Fibroblast of upper back skin (primary cell): ENCODE measurements at places on chromosomes 11 and 22.

DNA sequence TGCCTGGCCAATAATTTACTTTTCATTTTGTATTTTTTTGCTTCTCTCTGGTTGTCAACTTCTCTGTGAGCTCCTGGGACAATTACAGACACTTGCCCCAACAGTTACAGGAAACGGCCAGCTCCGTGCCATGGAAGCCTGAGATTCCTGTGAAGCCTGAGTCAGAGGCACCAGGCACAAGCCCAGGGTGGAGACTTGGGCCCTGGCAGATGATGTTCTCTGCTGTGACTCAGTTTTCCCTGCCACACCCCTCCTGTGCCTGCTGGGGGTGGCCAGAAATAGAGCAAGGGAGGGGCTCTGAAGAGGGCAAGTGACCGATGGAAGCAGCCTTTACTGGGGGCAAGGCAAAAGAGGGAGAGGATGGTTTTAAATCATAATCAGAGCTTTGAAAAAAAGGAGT lies 4.9 kb downstream of the ATP5MGL start:
- DNase-seq: peak; percentile 80

GRCh38 chr22:42991010-42991651 lies 23.8 kb downstream of the PACSIN2 start:
- peak; percentile 87 for DNase-seq

- peak; percentile 47 for DNase-seq
Observed at GRCh38 chr11:2929950-2930703, 907 bp upstream of the PHLDA2 start.

DNA sequence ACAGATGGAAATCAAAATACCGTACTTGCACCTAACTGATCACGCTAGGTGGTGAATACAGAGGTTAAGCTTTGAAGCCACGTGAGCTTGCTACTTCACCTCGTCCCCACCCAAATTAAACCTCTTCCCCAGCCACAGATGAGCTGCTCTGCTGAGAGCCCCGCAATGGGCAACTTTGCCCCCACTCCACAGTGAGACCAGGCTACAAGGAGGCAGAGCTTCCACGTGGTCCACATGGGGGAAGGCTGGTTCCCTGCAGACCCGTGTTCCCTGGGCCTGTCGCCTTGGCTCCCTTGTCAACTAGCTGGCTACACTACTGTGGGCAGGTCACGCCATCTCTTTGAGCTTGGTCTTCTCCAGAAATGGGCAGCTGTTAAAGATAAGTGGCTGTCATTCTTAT lies 10.9 kb downstream of the CD5 start:
- DNase-seq: no peak

DNA sequence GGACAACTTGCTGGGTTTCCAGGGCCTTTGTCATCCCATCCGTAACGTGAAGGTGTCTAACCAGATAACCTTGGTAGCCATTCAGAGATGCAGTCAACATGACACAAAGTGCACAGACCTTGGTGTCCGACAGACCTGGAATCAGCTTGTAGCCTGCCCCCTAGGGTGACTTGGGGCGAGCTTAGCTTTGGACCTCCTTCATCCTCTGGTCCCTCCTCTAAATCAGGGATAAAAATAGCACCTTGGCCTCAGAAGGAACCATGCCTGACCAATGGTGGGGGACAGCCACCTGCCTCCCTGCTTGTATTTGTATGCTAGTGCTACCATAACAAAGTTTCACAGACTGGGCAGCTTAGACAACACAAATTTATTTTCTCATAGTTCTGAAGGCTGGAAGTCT lies 3.7 kb downstream of the SNRPD3 start:
- no peak for DNase-seq

DNA sequence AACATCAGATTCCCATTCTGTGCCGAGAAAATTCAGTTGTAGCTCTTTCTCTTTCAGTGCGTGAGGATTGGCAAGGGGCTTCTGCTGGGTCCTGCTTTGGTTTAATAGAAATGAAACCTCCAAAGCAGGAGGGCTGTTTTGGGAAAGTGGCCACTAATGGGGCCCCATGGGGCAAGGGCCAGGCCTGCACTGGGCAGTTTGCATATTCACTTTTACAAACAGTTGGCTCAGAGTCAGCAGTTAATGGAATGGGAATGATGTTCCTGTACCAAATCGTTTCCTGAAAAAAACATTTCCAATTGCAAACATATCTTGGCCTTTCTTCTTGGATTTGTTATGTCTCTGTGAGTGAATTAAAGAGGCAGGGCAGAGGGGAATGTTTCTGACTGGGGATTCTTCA lies 92.1 kb downstream of the PARVA start:
- DNase-seq: peak; percentile 49

DNA sequence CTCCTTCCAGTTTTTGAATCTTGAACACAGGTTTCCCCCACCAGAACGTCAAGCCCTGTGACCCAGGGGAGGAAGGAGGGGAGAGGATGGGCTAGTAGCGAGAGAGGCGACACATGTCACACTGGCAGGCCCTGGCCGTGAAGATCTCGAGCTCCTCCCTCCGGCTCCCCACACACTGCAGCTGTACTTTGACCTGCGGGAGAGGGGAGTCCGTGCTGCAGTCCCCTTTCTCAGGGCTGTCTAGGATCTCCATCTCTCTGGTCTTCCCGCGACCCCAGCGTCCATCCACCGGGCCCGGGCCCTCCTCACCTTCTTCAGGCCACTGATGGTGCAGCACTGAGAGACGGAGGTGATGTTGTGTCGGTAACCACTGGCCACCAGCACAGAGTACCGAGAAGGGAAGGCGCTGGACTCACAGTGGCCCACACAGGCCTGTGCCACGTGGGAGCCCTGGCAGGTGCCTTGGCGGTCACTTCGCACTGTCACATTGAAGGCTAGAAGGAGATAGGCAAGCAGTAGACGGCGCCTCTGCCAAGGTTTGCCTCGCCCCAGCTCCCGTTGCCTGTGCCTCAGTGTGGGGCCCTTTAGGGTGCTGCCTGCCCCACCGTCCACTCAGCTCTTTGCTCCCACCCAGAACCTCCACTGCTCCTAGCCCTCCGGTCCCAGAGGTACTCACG lies 873 bp downstream of the GPHA2 start:
- no peak for DNase-seq

DNA sequence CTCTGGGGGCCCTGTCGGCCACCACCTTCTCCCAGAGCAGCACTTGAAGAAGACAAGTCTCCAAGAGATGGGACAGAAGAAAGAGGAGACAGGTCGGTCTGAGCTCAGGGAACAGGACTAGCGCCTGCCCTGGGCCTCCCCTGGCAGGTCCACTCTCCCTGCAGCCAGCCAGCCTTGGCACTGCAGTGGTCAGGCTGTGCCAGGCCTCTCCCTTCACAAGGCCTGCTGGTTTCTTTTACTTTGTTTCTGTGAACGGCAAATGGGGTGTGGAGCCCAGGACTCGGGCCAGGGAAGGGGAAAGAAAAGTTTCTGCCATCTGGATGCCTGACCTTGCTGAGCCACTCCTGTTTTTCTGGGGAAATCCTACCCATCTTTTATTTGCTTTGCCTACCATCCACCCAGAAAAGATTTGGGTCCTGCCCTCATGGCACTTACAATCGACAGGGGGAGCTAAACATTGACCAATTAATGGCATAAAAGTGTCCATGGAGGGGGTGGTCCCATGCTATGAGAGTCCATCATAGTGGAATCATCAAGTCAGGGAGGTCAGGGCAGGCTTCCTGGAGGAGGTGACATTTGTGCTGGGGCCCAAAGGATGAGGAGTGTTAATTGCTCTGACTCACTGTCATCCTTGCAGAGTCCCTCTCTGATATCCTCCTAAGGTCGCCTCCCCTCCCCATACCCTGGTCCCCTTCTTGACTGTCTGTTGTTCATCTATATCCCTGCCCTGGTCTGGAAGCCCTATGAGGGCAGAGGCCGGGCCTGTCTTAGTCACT lies 65.2 kb downstream of the NFAM1 start:
- DNase-seq: no peak

GRCh38 chr11:11171854-11172253 lies 181.2 kb downstream of the CSNK2A3 start:
- peak; percentile 52 for DNase-seq

- no peak for DNase-seq
Observed at GRCh38 chr11:131622193-131622592, 251.8 kb downstream of the NTM start.

GRCh38 chr22:37792494-37792893 lies 15.2 kb upstream of the GCAT start:
- DNase-seq: no peak

DNA sequence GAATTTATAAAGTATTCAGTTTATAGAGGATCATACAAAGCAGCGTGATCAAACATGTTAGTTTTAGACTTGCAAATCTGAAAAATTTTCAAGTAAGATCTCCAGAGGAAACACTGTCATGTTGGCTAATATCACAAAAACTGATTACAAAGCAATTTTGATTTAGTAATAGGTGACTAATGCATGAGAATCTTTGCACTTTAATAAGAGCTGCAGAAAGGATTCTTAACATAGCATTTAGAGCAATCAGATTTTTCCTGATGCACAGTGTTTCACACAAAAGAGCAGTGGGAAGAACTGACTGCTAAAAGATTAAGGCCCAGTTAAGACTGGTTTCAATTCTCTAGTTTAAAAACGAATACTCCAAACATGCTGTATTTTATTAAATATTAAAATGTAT lies 321.2 kb downstream of the GUCY1A2 start:
- peak; percentile 81 for DNase-seq

DNA sequence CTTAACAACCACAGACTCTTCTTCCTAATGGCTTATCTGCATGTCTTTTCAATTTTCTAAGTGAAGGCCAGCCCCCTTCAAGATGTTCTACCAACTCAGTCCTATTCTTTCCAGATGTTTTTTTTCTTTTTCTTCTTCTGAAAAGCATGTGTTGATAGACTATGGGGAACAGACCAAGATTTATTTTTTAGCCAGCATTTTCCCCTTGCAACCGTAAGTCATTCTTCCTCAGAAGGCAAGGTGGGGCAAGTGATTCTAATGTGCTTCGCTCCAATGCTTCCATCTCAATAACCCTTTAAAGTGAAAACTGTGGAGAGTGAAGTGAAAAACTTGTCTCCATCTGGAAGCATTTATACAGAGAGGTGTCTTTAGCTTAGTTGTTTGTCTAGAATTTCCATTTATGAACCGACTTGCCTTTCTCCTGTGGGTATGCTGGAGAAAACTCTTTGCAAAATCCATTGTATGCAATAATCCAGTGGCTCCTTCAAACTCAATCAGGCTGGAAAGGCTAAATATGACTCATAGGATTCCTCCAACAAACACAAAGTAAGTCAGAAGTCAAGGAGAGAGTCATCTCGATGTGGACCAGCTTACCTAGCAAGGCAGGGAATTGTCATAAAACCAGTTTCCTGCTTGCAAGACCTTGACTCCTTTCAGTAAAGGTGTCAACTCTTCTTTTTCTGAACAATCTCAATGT lies 83.7 kb downstream of the MAML2 start:
- peak; percentile 81 for DNase-seq

DNA sequence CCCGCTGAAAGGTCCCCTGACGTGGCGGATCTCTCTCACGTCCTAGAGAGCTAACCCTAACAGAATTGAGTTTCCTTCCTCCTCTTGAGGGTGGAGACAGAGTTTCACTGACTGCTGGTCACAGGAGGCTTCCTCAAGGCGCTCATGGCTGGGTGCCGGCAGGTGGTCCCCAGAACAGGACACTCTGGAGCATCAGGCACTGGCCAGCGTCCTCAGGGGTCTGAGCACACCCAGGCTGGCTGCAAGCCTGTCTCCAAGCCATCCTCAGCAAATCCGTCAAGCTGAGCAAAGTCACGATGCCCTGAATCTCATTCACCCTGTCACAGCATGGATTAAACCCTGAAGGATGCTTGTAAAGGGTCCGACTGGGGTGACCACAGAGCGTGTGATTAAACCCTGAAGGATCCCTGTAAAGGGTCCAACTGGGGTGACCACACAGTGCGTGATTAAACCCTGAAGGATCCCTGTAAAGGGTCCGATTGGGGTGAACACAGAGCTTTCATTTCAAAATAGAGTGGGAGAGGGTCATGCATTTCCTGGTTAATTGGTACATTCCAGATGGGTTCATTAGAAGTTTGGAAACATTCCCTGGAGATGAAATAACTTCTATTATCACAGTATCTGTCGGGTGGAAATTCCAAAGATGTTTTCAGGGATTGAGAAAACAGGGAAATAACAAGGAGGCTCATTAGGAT lies 473.0 kb downstream of the BRD1 start:
- DNase-seq: no peak

DNA sequence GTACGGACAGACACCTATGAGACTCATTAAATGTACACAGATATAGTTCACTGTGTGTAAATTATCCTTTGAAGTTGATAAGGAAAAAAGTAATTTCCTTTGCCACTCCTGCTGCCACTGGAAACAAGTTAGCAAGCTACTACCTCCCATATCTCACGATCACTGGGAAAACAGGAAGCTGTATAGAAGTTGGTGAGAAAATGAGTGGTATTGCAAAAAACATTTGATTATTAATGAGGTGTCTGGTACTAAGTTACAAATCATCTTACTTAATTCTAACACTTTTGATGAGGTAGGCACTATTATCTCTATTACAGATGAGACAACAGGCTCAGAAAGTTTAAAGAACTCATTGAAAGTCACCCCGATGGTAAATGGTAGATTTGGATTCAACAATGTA lies 68.5 kb downstream of the GAB2 start:
- no peak for DNase-seq
